ENCODE measurements at places on chromosomes 3 and 15. TPM values are rescaled to one million over a fixed set of nuclear protein-coding genes. Genes with fewer than 3 reads are reported as not detected.
A peak's percentile ranks its signal among the peaks of the same experiment; 100 is the strongest.

WDR49 gene
- 1.9 TPM for total RNA-seq

ST8SIA2 gene
- 3.1 TPM for total RNA-seq

FSIP1 gene
- 0.73 TPM for total RNA-seq

NUP210 gene
- total RNA-seq, result 3.5 TPM

TTLL13 gene
- total RNA-seq, result not detected

GOLGA6L7 gene
- not detected for total RNA-seq

EIF1B gene
- total RNA-seq, result 327 TPM

LRRC31 gene
- not detected for total RNA-seq

NEK10 gene
- total RNA-seq, result 9.8 TPM

TAGLN3 gene
- not detected for total RNA-seq

HACL1 gene
- total RNA-seq, result 12.5 TPM

CDC25A gene
- 1.1 TPM for total RNA-seq

KCNAB1 gene
- total RNA-seq, result 3.7 TPM

DNA sequence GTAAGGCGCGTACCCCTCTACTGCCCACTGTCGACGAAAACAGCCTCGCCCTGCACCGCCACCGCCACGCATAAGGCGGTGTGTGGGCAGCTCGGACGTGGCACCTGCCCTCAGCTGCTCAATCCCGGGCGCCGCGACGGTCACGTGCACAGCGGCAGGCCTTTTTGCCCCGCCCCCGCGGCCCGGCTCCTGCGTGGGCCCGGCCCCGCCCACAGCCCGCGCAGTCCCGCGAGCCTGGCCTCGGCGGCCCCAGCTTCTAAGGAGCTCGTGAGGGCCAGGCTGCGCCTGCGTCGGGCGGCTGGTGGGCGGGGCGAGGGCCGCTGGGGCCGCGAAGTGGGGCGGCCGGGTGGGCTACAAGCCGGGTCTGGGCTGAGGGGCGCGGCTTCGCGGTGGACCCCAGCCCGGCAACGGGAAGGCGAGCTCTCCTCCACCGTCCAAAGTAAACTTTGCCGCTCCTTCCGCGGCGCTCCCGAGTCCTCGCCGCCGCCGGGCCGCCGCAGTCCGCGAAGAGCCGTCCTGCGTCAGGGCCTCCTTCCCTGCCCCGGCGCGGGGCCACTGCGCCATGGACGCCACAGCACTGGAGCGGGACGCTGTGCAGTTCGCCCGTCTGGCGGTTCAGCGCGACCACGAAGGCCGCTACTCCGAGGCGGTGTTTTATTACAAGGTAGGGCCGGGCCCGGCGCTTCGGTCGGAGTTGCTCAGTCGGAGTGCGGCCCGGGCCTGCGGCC is at the start of gene CAPN7:
TSS of gene CAPN7 (plus strand) at position 313 of the 728 bp plus-strand sequence. CDS start at position 563, 250 bp downstream.
- peak; percentile 99 for DNase-seq

GRCh38 chr3:139287557-139287956 is 56.3 kb upstream of the MRPS22 start:
- no peak for DNase-seq

DNA sequence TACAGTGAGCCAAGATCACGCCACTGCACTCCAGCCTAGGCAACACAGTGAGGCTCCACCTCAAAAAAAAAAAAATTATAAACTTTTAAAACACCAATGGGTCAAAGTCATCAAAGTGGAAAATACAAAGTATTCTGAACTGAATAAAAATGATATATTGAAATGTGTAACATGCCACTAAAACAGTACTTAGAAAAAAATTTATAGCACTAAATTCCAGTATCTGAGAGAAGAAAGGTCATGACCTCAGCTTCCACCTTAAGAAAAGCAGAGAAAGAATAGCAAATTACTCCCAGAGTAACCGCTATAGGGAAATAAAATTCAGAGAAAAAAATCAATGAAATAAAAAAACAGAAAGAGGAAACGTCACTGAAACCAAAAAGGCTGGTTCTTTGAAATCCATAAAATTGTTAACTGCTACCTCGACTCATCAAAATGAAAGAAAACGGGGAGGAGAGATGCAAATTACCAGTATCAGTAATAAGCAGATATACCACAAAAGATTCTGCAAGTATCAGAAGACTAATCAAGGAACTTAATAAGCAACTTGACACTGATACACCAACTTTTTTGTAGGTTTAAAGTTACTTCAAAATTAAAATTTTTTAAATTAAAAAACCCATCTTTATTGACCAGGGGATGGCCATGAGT is 20.8 kb downstream of the ATP13A3 start:
- DNase-seq, result no peak

DNA sequence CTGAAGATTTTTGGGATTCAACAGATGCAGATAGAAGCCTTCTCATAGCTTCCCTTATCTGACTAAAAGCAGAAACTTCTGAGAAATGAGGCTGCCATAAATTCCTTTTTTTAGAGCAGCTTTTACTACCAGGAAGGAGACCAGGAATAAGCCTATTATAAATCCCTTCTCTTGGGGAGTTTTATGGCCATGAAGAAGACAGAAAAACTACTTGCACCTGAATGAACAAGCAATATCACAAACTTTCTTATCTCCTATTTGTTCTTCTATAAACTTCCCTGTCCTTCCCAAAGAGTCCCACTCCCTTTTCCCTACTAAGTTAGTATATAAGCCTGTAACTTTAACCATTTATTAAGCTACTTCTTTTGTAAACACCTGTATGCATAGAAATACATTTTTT is 603.1 kb downstream of the NSUN3 start:
- DNase-seq, result no peak

DNA sequence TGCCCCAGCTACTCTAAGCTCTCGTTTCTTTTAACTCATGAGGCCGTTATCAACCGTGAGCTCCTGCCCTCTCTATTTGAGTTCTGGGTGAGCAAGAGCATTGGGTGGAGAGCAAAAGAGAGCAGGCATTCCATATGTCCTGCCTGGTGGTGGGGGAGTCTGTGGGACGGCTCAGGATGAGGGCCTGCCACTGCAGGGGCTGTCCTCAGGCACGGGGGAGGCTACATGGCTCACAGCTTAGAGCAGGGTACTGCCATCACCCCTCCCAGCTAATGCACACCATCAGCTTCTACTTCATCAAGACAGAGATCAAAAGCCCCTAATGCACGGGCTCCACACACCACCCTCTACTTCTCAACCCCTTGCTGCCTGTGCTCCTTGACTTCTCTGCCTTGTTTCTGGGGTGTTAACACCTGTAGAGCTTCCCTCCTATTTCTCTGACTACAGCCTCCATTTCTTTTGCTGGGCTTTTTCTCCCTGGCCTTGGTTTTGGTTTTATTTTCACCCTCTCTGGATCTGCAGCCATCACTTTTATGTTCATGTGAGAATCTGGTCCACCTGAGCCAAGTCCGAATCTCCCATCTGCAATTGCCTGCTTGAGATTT is 114.1 kb downstream of the ALDH1A2 start:
- DNase-seq, result no peak

- no peak for DNase-seq
These were observed 90.5 kb downstream of the FAM227B start for GRCh38 chr15:49530092-49530491.

GRCh38 chr3:17125738-17126442 is 241.1 kb downstream of the PLCL2 start:
- no peak for DNase-seq

DNA sequence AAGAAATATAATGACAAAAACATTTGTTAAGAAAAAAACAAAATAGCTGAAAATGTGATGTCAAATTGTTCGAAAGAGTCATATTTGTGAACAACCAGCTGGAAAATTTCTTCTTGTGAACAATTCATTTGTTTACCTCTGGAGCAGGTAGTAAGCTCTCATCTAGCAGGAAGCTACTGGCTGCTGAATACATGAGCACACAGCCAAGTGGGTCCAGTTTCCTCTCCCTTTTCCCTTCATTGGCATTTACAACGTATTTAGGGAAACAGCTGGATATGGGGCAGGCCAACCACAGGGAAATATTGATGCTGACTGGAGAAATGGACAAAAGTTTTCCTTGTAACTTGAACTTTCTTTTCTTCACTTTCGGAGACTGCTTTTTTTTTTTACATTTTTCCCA is 1354.7 kb upstream of the EPHA6 start:
- DNase-seq, result no peak

- DNase-seq, result no peak
These were observed 224.3 kb upstream of the P2RY1 start for GRCh38 chr3:152610622-152611021.

- no peak for DNase-seq
These were observed 14.4 kb downstream of the GK5 start for GRCh38 chr3:142211034-142211433.

DNA sequence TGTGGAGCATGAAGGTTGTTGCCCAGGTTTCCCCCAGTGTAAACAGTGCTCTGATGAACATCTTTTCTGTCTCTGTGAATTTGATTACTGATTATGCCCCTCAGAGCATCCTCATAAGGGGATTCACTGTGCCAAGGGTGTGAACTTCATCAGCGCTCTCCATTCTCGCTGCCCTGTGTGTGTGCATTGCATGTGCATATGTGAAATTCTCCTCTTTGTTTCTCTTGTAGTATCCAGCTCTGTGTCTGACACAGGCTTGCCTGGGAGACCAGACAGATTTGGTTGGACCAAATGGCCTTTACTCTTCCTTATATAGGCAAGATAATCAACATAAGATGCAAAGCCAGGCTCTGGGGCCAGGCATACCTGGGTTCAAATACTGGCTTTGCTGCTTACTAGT is 21.9 kb downstream of the CACNA2D3 start:
- no peak for DNase-seq

- no peak for DNase-seq
These were observed 15.8 kb downstream of the ITGA11 start for GRCh38 chr15:68416158-68416535.

GRCh38 chr15:92277776-92278175 is 115.9 kb upstream of the ST8SIA2 start:
- no peak for DNase-seq

DNA sequence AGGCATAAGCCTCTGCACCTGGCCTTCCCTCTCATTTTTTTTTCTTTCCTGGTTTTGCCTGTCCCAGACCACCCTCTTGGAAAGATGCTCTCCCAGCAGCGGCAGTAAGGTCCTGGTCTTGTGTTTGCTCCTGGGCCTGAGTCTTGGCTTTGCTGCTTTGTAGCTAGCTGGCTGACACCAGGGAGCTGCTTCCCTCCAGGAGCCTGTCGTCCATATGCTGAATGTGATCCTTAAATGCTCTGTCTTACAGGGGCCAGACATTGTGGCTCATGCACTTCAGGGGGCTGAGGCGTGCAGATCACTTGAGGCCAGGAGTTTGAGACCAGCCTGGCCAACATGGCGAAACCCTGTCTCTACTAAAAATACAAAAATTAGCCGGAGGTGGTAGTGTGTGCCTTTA is 17.2 kb downstream of the FLNB start:
- DNase-seq, result no peak

DNA sequence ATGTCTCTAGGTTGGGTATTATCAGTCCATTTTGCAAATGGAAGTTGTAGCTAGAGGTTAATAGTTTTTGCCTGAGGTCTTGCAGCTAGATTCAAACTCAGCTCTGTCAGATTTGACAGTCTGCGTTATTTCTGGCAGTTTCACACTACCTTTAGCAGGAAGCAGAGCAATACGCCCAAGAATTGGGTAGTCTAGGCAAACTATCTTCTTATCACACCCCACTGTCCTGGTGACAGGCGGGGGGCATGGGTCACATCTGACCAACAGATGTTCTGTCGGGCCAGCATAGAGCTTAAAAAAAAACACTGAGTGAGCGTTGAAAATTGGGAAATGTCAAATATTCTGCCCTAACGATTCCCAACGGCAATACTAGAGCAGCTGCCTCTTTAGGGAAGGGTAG is 5.7 kb downstream of the GPR160 start:
- no peak for DNase-seq

- DNase-seq, result no peak
These were observed 172.5 kb downstream of the PTPRG start for GRCh38 chr3:61733876-61734275.

DNA sequence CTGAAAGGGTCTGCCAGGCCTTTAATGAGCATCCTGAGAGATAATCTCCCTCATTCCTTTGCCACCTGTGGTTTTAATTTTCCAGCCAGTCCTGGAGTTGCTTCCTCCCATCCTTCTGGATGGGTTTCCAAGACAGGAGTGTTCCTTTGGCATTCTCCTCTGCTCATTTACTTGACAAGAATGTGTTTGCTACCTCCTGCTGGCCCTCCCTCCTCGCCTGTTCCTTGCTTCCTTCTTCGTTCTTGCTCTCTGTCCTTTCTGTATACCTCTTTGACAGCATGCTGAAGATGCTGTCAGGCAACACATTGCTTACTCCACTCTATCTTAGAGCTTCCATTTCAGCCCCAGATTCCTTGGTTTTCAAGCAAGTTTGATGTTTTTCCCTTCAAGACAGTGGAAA is 46.0 kb downstream of the ERC2 start:
- DNase-seq, result no peak

DNA sequence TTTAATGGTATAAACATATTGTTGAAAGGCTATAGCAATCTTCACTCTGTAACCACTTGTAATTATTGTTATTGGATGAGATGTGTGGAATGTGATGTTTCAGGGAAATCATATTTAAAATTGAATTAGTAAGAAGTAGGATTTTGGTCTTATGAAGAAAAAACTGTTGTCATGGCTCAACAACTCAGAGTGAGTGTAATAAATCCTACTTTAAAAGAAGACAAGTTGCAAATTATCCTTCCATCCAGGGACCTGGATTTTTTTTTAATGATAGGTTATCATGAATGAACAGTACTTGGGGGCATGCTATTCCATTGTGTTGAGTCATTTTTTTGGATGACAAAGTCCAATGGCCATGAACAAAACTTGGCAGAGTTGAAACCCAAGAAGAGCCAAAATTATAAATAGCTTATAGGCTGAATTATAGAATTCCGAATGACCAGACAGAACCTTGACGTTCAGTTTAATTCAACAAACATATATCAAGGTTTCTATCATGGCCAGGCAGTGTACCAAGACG is 625.5 kb upstream of the ZNF717 start:
- no peak for DNase-seq
